Esophagus muscularis mucosa (tissue), 4 donors: ENCODE measurements at places on chromosomes 6 and 20.

GRCh38 chr6:19999319-20000191 lies 162.4 kb downstream of the ID4 start:
- peak; percentile 88 for DNase-seq

DNA sequence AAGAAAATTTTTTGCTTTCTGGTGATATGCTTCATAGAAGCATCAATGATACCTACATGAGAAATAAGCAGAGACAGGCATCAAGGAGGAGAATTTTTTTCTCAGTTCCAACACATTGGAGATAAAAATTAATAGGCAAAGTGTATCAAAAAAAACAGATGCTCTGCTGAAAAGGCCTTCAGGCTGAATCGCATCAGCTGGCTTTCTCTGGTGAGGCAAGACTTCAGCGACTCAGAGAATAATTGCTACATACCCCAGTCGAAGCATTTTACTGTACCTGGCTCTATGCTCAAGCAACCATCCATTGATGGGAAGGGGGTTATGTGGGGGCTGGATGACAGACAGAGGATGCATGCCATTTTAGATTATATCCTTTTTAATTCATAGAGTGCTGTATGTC lies 415.1 kb downstream of the TFAP2A start:
- no peak for DNase-seq

- DNase-seq: no peak
Measured at GRCh38 chr6:43718387-43719105, 31.0 kb upstream of the MRPS18A start.

GRCh38 chr6:8865451-8865850 lies 430.1 kb upstream of the SLC35B3 start:
- no peak for DNase-seq

DNA sequence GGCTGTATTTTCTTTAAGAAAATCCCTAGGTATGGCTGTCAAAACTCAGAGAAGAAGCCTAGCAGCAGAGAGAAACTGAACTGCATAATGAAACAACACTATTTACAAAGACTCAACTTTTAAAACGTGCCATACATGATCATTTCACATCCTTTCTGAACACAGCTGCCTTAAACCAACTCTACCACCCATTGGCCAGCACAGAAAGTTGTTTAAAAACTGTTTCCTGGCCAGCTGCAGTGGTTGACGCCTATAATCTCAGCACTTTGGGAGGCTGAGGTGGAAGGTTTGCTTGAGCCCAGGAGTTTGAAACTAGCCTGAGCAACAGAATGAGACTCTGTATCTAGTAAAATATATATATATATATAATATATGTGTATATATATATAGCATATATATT lies 336.4 kb upstream of the SOX4 start:
- no peak for DNase-seq

DNA sequence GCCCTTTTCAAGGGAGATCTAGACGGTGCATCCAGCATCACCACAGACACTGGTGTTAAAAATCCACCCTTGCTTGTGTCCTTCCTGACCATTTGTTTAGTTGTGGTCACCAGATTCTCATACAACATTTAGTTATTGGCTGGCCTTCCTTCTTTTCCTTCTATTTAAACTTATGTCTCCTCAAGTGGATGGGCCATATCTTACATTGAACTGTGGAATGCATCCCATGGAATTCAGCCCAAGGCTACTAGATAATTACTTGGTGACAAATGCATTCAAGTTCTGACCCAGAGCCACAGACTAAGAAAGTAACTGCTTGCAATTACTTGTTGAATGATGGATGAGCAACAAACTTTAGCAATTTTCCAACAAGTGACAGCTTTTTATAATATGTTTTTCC lies 198.9 kb upstream of the SSTR4 start:
- no peak for DNase-seq

DNA sequence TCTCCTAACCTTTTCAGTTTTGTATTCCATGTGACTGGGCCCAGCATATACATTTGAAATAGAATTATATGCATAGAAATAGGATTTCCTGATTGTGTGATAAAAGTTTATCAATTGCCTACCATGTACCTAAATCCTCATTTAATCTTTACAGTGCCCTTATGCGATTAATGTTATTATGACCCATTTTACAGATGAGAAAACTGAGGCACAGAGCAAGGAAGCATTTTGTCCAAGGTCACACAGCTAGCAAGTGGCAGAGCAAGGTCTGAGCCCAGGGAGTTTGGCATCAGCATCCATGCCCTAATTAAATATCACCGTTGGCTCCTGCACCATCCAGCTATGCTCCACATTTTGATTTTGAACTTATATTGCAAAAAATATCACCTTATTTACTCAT lies 28.2 kb upstream of the PAX1 start:
- DNase-seq: no peak

- no peak for DNase-seq
Measured at GRCh38 chr6:138945354-138945753, 42.7 kb downstream of the REPS1 start.

- no peak for DNase-seq
Measured at GRCh38 chr6:14910692-14911547, 334.9 kb upstream of the JARID2 start.

GRCh38 chr6:89975991-89976693 lies 81.9 kb downstream of the GJA10 start:
- DNase-seq: no peak

- DNase-seq: no peak
Measured at GRCh38 chr20:57838670-57839151, 128.9 kb upstream of the PMEPA1 start.

- DNase-seq: no peak
Measured at GRCh38 chr6:132888701-132889100, 74.3 kb downstream of the RPS12 start.

DNA sequence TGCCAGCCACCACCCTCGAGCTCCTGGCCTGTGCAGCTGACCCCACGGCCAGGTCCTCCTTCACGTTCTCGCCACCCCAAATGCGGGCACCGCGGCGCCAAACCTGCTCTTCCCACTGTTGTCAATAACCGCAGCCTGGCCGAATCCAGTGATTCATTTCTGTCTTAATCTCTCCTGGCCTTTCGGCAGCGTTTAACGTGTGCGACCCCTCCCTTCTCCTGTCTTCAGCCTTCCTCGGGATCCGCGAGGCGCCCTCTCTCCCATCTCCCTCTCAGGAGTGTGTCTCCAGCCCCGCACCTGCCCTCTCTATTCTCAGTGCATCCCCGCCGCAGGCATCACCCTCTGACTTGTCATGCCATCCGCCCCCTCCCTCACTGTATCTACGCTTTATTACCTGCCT lies 91.4 kb downstream of the THBS2 start:
- no peak for DNase-seq

GRCh38 chr6:34973547-34974248 lies 84.6 kb downstream of the ANKS1A start:
- DNase-seq: no peak

- DNase-seq: no peak
Measured at GRCh38 chr6:14035071-14035847, 82.3 kb upstream of the CD83 start.

- no peak for DNase-seq
Measured at GRCh38 chr6:138485586-138486248, 13.6 kb downstream of the NHSL1 start.

DNA sequence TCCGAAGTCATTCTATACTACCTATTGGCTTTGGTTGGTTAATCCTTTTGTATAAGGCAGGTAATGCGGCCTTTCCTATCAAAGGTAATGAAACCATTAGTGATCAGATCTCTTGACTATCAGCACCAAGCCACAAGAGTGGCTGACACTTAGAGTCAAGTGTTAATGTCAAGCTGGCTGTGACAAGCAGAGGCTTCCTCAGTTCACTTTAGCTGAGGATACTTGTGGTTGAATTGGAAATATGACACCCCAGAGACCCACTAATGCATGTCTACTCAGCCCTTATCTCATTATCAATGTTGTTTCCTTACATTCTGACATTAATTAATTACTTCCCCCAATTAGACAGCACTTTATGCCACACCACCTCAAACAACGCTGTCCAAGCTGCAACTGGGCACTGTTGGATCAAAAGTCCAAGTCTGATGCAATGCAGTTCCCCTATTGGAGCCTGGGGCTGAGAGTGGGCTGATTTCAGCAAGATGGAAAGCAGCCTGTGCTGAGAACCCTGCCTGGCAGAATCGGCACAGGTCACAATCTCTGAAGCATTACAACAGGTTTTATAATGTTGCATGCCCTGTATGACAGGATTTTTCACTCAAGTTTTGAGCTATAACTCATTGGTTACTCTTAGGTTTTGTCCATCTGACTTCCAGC lies 273.5 kb downstream of the COL12A1 start:
- no peak for DNase-seq

DNA sequence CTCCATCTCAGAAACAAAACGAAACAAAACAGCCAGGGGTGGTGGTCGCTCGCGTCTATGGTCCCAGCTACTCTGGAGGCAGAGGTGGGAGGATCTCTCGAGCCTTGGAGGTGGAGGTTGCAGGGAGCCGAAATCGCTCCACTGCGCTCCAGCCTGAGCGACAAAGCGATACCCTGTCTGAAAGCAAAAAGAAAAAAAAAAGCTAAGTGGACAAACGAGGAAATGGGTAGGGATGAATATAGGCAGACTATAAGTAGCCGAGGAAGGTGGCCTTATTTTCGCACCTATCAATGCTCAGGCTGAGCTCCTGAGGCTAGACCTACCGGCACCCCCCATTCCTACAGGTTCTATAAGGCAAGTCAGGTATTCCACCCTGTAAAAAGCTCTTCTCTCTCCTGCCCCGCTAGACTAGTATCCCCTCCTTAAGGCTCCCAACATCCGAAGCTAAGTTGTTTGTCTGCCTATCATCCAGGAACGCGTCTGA lies 650 bp upstream of the CASP8AP2 start:
- DNase-seq: no peak

GRCh38 chr6:152700427-152700826 lies 2.7 kb downstream of the MYCT1 start:
- DNase-seq: no peak

DNA sequence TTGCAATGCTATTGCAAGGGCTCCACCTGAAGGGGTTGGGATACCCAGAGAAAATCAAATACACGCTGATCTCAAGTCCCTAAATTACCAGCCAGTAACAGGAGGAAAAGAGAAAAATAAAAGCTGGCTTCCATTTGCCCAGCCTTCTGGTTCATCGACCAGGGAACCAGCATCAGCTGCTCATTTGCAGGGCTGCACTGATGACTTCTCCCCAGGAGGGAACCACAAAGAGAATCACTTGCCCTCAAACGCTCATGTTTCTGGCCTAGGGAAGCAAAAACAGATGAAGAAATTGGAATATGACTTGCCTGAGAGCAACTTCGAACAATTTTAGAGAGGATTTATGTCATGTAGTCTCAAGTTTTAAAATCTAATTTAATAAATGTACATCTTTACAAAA lies 119.7 kb downstream of the SH3BGRL2 start:
- no peak for DNase-seq

GRCh38 chr20:2379511-2380229 lies 1.0 kb upstream of the TGM6 start:
- DNase-seq: no peak

DNA sequence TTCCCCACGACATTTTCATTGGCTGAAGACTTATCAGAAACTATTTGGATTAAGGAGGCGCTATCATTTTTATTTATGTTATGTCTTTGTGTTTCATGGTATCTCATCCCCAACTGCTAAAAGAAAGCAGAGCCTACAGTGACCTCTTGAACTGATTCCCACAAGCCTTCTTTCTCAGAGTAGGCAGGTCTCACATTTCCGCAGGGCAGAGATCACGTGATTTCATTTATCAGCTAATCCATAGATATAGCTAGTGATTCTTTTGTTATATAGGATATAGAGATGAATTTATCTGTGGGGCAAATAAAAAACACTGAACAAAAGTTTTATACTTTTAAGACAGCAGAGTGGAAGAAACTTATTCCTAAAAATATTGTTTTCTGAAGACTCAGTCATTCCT lies 25.0 kb upstream of the POPDC3 start:
- DNase-seq: peak; percentile 45

DNA sequence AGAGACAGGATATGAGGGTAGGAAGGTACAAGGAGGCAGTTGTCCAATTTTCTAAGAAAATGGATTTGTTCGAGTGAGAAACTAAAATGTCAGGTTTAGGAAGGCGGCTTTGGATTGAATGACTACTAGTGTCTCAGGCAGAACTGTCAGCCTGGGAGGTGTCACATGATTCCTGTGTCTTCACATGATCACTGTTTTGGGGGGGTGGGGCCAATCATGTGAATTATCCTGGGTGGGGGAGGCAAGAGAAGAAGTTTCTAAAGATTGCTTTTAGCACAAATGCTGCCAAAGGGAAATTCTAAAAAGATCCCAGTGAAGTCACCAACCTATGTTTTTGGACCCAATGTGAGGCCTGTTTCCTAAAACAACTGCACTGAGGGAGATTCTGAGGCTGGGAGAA lies 2.3 kb downstream of the SIRPA start:
- no peak for DNase-seq

- no peak for DNase-seq
Measured at GRCh38 chr20:12715991-12716680, 292.6 kb upstream of the SPTLC3 start.

DNA sequence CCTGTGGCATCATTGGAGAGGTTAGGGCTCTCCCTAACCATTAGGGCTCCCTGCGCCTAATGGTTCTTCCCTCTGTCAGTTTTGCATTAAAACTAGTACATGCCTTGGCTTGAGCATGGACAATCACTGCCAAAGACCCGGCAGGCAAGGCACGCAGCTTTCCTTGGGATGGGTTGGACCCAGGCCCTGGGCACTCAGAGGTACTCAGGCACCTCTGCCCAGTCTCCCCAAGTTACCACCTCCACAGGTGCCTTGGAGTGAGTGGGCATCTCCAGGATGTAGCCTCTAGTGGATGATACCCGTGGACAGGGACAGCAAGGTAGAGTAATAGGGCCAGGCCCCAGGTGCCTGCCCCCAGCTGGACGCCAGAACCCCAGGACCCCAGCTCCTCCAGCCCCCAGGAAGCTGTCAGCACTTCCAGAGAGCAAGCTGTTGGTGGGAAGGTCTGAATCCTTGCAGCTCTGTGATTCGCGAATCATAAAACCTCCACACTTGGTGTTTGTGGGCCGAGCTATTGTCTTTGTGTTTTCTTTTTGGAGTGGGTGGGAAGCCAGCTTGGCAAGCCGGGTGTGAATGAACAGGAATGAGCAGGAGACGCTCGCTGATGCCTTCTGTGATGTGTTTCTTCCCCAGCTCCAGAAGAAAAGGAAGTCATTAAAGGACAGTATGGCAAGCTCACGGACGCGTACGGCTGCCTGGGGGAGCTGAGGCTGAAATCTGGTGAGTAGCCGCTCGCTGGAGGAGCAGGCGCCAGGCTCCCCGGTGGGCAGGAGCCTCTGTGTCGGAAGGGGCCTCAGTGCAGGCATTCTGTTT lies 35.1 kb downstream of the SYNJ2 start:
- no peak for DNase-seq

GRCh38 chr6:170107606-170108222 lies 183.2 kb downstream of the DLL1 start:
- DNase-seq: no peak

DNA sequence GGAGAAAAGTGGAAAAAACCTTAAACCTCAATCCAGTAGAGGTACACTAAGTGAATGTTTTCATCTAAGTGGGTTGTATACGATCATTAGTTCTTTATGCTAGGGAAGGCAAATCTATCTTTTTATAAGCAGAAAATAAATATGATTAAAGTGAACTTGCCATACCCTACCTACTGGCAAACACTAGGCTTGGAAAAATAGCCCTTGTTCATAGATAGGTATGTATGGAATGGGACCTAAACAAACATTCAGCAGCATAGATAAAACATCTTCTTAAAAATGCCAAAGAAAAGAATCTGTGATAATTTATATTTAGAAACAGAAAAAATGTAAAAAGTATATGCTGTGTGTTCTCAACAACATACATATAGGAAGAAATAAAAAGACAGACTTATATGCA lies 18.8 kb downstream of the REV3L start:
- no peak for DNase-seq

- DNase-seq: peak; percentile 26
Measured at GRCh38 chr6:12866422-12867029, 150.0 kb downstream of the PHACTR1 start.

- no peak for DNase-seq
Measured at GRCh38 chr6:26159357-26160273, 72.4 kb downstream of the HFE start.
